ENCODE measurements at places on chromosomes 1 and 21.

DNA sequence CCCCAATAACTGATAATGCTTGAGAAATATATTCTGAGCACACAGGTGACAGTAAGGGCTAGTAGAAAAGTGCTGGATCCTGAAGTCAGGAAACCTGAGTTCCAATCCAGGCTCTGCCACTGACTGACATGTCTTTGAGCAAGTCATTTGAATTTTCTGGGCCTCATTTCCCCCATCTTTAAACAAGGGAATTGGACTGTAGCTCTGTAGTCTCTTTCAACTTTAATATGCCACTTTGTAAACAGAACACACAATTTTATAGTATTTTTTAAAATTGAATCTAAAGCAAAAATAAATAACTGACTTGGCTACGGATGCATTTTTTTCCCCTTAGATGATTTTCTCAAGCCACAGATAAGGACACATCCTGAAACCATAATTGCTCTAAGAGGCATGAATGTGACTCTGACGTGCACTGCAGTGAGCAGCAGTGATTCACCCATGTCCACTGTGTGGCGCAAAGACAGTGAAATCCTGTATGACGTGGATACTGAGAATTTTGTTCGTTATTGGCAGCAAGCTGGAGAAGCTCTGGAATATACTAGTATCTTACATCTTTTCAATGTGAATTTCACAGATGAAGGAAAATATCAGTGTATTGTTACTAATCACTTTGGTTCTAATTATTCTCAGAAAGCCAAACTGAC, 37.0 kb downstream of the LRIG2 start:
- DNase-seq, result no peak

GRCh38 chr1:168835176-168835575, 106.2 kb upstream of the DPT start:
- no peak for DNase-seq

GRCh38 chr1:221887415-221887746, 145.5 kb upstream of the DUSP10 start:
- no peak for DNase-seq

DNA sequence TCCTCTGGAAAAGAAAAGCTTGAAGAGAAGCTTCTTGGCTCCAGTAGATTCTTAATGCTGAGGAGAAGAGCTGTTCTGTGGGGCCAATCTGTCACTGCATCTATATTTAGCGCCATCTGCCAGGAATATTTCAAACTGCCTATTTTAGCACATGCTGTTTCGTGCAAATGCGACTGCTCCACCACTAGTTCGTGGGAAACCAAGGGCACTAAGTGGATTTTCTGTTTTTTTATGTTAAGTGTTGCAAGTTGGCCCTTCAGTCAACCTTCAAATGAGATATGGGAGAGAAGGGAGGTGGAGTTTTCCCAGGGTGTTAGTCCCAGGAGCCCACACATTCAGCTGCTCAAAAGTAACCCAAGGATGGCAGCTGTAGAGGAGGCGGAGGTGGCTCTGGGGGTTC, 91.9 kb downstream of the TSEN15 start:
- no peak for DNase-seq

DNA sequence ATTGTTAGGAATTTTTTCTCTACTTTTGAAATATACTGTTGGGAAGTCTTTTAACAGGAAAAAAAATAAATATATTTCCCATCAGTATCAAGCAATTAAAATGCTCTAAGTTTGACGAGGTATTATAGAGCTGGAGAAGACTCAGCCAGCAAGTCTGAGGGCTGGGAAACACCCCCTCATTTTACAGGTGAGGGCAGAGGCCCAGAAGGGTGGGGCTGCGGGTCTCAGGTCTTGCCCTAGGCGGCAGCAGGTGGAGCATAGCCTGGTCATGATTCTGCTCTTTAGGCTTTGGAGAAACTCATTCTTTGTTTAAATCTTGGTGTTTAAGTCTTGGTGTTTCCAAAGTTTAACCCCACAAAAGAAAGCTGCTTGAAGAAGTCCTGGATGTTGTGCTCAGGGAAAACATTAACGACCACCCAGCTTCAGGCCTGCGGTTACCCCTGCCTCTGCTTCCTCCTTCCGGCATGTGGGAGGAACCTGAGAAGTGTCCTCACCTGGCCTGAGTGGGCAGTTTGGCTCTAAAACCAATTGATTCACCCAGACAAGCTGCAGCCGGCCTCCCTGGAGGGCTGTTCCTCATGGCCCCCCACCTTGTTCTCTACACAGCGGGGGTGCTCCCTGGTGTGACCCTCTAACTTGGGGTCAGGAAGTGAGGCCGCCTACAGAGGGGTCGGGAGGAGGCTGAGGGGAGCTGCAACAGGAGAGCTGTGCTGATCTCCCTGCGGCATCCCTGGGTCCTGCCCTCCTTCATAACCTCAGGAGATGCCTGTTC, 41.7 kb downstream of the OLFML2B start:
- DNase-seq, result no peak

- DNase-seq, result no peak
These were observed 10.1 kb upstream of the TMEM52 start for GRCh38 chr1:1929102-1929638.

GRCh38 chr1:230300322-230301301, 125.5 kb downstream of the PGBD5 start:
- no peak for DNase-seq

DNA sequence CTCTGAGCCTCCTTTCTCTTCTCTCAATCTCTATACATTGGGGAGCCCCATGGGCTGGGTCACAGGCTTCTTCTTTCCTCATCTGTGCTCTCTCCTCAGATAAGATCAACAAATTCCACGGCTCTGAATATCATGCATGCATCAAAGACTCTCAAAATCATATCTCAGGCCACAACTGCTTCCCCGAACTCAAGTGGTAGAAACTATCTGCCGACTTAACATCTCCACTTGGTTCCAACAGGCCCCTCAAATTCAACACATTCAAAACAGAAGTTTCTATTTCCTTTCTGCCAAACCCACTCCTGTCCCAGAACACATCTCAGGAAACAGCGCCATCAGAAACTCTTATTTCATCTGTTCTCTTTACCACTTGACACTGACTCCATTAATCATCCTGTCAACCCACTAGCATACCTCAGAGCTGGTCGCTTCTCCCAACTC, 16.7 kb downstream of the DDX59 start:
- DNase-seq, result no peak

- peak; percentile 41 for DNase-seq
These were observed 4.9 kb downstream of the TRIM46 start for GRCh38 chr1:155178441-155179111.

GRCh38 chr1:114075105-114075504, 78.6 kb downstream of the SYT6 start:
- no peak for DNase-seq
